IgD-negative memory B cell (primary cell): ENCODE measurements at places on chromosomes 4 and X. TPM values are rescaled to one million over a fixed set of nuclear protein-coding genes. Genes with fewer than 3 reads are reported as not detected.

The STOX2 gene
- polyA plus RNA-seq, result not detected

The SSX1 gene
- polyA plus RNA-seq, result not detected

The DMP1 gene
- not detected for polyA plus RNA-seq

The GPRASP1 gene
- polyA plus RNA-seq, result 2.0 TPM

The CXCL10 gene
- 0.58 TPM for polyA plus RNA-seq

The MFAP3L gene
- 0.34 TPM for polyA plus RNA-seq

The PHF8 gene
- polyA plus RNA-seq, result 13.6 TPM

The GPRIN3 gene
- 0.50 TPM for polyA plus RNA-seq

The ERAS gene
- not detected for polyA plus RNA-seq

The TLR2 gene
- 0.58 TPM for polyA plus RNA-seq

The CENPE gene
- polyA plus RNA-seq, result 0.49 TPM

The ZFP92 gene
- polyA plus RNA-seq, result 0.21 TPM

The PFKFB1 gene
- polyA plus RNA-seq, result not detected

The CCDC158 gene
- polyA plus RNA-seq, result not detected

The DCLK2 gene
- polyA plus RNA-seq, result 2.3 TPM

The ANXA3 gene
- 0.39 TPM for polyA plus RNA-seq

The DCX gene
- not detected for polyA plus RNA-seq

The UVSSA gene
- 9.5 TPM for polyA plus RNA-seq

The SLC2A9 gene
- polyA plus RNA-seq, result 0.41 TPM

The DGAT2L6 gene
- polyA plus RNA-seq, result not detected

The PDGFRA gene
- polyA plus RNA-seq, result not detected

The UGT2B7 gene
- polyA plus RNA-seq, result not detected

The PAGE5 gene
- polyA plus RNA-seq, result not detected

The CCDC120 gene
- polyA plus RNA-seq, result 1.2 TPM

The JCHAIN gene
- polyA plus RNA-seq, result 1,651 TPM

The DCAF8L2 gene
- not detected for polyA plus RNA-seq

The TMSB15C gene
- 0.66 TPM for polyA plus RNA-seq

The SERTM2 gene
- not detected for polyA plus RNA-seq

The DCAF12L1 gene
- polyA plus RNA-seq, result not detected

The SATL1 gene
- polyA plus RNA-seq, result 0.05 TPM

The INTS6L gene
- 5.2 TPM for polyA plus RNA-seq

The NSG1 gene
- 0.69 TPM for polyA plus RNA-seq

The PAGE1 gene
- not detected for polyA plus RNA-seq

The APLN gene
- not detected for polyA plus RNA-seq

The C4orf54 gene
- not detected for polyA plus RNA-seq

The KLHL13 gene
- polyA plus RNA-seq, result not detected

The DDIT4L gene
- polyA plus RNA-seq, result not detected

The CPLX1 gene
- polyA plus RNA-seq, result not detected

The STK32B gene
- polyA plus RNA-seq, result not detected

The FAM184B gene
- polyA plus RNA-seq, result not detected

The SHROOM4 gene
- not detected for polyA plus RNA-seq

The EGF gene
- 0.51 TPM for polyA plus RNA-seq

The ZFYVE28 gene
- polyA plus RNA-seq, result 1.0 TPM

The L1CAM gene
- polyA plus RNA-seq, result 1.8 TPM

The MAGEB10 gene
- not detected for polyA plus RNA-seq

The RADX gene
- 1.9 TPM for polyA plus RNA-seq

The RTL3 gene
- polyA plus RNA-seq, result not detected

The KLHL4 gene
- not detected for polyA plus RNA-seq

The SMIM31 gene
- polyA plus RNA-seq, result not detected

The TET2 gene
- 32.8 TPM for polyA plus RNA-seq

The ATP8A1 gene
- polyA plus RNA-seq, result 15.0 TPM

The LRCH2 gene
- polyA plus RNA-seq, result not detected

The CT45A10 gene
- polyA plus RNA-seq, result not detected

The IQCM gene
- polyA plus RNA-seq, result not detected

The P2RY4 gene
- polyA plus RNA-seq, result not detected

The PNMA6E gene
- polyA plus RNA-seq, result not detected

The SPANXN3 gene
- polyA plus RNA-seq, result not detected

The CXCL1 gene
- not detected for polyA plus RNA-seq
